ENCODE measurements at places on chromosomes 4 and X. TPM values are rescaled to one million over a fixed set of nuclear protein-coding genes. Genes with fewer than 3 reads are reported as not detected.

The ADH1A gene
- 11.8 TPM for total RNA-seq

The MAGEC3 gene
- not detected for total RNA-seq

The CT45A5 gene
- total RNA-seq: not detected

The PCDH11X gene
- total RNA-seq: not detected

The THAP9 gene
- 2.0 TPM for total RNA-seq

The CHM gene
- 23.3 TPM for total RNA-seq

The REPS2 gene
- 6.1 TPM for total RNA-seq

The ANKRD17 gene
- total RNA-seq: 65.8 TPM

GRCh38 chr4:149997881-149998421 is 80.3 kb upstream of the DCLK2 start:
- DNase-seq: no peak

DNA sequence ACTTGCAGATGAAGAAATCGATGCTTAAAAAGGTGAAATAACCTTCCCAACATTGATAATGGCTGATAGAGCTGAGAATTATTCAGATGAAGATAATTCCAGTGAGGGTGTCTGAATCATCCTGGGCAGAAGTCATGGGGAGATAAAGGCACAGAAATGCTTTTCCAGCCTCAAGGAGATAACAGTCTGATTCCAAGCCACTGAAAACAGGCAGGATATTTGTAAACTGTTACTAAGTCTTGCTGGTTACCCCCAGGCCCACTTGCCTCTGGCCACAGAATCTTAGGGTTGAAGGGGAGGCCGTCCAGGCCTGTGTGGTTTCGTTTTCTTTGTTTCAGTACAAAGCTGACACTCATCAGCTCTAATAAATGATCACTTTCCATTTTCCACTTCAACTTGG is 158.5 kb downstream of the SH3KBP1 start:
- no peak for DNase-seq

DNA sequence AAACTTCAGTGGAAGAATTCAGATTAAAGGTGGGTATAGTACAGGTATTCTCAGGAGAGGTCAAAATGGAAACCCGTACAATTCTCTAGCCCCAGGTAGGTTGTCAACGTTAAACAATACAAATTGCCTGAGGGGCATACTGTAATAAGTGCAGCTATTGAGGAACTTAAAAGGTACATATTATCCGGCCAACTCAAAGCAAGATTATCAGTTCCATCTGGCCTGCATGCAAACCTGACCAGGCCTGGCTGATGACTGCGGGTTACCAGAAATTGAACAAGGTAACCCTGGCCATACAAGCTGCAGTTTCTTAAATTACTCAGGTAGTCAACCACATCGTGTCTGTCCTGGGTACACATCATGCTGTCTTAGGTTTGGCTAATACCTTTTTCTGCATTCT is 12.3 kb upstream of the ZNF630 start:
- DNase-seq: no peak

GRCh38 chrX:29561417-29561816 is 653.9 kb upstream of the MAGEB2 start:
- no peak for DNase-seq

GRCh38 chr4:119728692-119729593 is 100.3 kb upstream of the PDE5A start:
- no peak for DNase-seq

DNA sequence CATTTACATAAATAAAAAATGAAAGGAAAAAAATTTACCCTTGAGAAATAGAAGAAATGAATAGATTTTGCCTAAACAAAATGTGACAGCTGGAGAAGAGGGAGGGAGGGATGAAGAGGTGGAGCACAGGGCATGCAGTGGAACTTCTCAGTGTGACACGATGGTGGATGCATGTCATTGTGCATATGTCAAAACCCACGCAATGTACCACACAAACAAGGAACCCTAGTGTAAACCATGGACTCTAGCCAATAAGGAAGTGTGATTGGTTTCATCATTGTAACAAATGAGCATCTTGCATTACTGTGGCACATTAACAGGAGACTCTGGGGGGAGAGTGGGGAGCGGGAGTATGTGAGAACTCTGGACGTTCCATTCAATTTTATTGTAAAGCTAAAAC is 58.6 kb downstream of the GATB start:
- DNase-seq: no peak

DNA sequence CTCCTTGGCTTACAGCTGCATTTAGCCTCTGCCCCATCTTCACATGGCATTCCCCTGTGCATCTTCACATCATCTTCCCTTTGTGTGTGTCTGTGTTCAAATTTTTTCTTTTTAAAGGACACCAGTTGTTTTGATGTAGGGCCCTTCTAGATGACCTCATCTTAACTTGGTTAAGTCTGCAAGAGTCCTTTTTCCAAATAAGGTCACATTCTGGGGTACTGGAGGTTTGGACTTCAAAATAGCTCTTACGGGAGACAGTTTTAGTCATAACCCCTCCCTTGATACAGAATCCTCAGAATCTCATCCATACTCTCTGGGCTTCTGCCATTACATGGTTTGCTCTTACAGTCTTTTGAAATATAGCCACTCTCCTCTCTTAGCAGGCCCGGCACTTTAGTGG is 231.5 kb upstream of the ATP6AP2 start:
- no peak for DNase-seq

DNA sequence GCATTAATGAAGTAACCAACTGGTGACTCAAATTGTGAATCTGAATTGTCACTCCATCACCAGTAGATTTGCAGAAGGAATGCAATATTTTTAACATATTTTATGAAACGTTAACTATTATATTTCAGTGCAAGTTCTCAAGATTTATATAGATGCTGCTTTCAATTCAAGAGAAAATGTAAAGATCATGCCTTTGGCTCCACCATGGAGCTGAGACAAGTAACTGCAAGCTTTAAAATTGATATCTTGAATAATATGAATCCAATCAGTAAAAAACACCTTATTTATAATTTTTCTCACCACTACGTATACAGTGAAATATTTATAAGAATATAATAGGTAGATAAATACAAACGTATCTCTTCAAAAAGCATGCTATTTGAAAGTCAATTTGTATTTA is 27.8 kb upstream of the GALNTL6 start:
- DNase-seq: no peak

GRCh38 chrX:19661961-19662360 is 146.7 kb upstream of the MAP3K15 start:
- no peak for DNase-seq

GRCh38 chr4:151000747-151001429 is 14.2 kb downstream of the LRBA start:
- no peak for DNase-seq

- no peak for DNase-seq
Measured at GRCh38 chr4:121145430-121145829, 18.7 kb downstream of the TNIP3 start.

DNA sequence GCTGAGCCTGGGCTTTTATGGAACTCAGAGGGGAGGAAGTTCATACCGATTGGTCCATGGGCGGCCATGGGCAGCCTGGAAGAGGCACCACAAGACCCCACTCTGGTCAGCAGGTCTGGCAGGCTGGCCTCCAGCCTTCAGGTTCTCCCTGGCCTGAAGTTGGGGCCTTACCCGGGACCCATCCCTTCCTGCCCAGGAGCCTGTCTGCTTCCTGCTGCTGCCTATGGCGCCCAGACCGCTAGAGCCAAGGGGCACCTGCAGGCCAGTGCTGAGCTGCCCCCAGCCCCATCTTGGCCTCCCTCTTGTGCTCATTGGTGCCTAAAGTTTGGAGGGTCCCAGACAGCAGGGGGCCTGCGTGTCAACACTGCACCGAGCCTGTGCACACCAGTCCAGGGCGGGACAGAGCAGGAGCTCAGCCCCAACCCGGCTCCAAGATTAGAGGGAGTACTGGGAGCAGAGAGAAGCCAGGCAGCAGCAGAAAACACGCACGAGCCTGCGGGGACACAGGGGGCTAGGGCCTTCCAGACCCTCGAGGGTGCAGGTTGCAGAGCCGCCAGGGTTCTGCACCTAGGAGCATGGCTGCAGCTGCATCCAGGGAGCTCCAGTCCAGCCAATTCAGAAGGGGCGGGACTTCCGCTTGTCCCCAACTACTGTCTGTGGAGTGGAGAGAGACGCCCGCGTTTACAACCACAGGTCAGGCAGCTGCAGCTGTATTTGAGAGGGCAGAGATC is 30.7 kb upstream of the ZNF280C start:
- no peak for DNase-seq

DNA sequence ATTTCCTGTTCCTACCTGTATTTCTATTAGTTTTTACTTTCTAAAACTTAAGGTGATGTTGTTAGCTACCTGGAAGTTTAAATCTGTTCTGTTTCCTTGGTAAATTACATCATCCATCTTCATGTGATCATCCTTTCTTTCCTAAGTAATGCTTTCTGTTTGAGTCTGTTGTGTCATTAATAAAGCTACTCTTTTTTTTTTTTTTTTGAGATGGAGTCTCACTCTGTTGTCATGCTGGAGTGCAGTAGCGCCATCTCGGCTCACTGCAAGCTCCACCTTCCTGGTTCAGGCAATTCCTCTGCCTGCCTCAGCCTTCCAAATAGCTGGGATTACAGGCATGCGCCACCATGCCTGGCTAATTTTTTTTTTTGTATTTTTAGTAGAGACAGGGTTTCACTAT is 73.3 kb downstream of the FIP1L1 start:
- no peak for DNase-seq

DNA sequence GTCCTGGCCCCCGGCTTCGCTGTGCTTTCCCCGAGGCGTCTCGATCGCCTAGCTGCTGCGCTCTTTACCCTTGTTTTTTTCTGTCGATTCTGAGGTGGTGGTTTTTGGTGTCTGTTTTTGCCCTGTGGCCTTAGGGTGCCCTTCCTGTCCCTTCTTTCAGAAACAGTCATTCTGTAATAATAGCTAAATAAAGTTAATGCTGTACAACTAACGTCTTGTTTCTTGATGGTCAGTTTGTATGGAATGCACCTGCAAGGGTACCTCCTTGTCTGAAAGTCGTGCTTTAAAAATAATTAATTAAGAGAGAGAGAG is 686 bp downstream of the FIP1L1 start:
- DNase-seq: no peak

- DNase-seq: peak; percentile 51
Measured at GRCh38 chrX:53268173-53268572, 13.2 kb downstream of the IQSEC2 start.

DNA sequence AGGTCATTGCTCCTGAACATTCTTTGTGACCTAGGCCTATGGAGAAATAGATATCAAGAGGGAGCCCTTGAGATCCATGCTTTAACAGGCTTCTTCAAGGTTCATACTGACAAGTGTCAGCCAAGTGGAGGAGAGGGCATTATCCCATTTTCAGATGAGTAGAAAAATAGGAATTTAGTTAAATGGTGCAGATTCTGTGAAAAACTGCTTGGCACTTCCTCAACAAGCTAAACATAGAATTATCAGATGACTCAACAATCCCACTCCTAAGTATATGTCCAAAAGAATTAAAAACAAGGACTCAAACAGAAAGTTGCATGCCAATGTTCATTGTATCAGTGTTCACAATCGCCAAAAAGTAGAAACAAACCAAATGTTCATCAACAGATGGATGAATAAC is 43.8 kb upstream of the KCNIP4 start:
- no peak for DNase-seq

DNA sequence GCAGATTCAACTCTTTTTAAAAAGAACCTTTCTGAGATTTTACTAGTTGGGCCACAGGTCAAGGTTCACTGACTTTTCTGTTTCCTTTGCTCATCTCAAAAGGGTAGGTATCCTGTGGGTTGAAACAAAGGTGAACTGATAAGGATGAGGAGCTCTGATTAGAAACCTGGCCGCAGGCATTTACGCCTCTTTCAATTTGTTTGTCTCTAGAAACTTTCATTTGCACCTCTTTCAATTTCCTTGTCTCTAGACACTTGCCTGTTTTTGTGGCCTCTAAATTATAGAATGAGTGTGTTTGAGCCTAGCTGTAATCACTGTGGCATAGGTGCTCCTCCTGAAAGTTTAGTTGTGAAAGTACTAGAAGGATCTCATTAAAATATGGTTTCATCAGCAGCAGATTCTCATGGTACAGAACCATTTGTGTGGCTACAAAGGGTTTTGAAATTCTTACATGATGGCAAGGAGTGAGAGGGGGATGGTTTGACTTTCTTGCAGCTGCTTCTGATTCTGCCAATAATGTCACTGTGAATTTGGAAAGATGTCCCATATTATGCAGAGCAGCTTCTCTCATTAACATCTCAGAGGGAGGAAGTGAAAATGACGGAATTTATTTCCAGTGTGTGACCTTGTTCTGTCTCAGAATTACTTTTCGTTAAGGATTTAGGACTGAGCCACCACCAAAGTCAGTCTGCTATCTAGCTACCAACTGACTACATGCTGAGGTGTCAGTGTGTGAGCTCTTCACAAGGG is 142.2 kb downstream of the SH2D1A start:
- DNase-seq: no peak

GRCh38 chrX:1452516-1453394 is at the start of gene ASMTL:
Gene ASMTL, minus strand, starts transcription at chrX:1452909. Its CDS starts 69 bp downstream, at chrX:1452840.
- DNase-seq: peak; percentile 100

Data from mesenteric fat pad (tissue), 1 donor.